ENCODE measurements at places on chromosomes 13 and 19. TPM values are rescaled to one million over a fixed set of nuclear protein-coding genes. Genes with fewer than 3 reads are reported as not detected.

Gene ZNF682
- total RNA-seq: 1.9 TPM

Gene SERPINE3
- not detected for total RNA-seq

Gene ZNF700
- 2.9 TPM for total RNA-seq

Gene CCDC70
- not detected for total RNA-seq

Gene EHD2
- 161 TPM for total RNA-seq

Gene CHAF1A
- total RNA-seq: 31.4 TPM

Gene SHISA2
- 119 TPM for total RNA-seq

Gene MPHOSPH8
- 8.7 TPM for total RNA-seq

Gene ZNF536
- total RNA-seq: 0.38 TPM

Gene GRIN2D
- total RNA-seq: 0.49 TPM

Gene TEX26
- total RNA-seq: not detected

Gene LGALS16
- not detected for total RNA-seq

Gene ACP7
- not detected for total RNA-seq

Gene CGB2
- total RNA-seq: not detected

Gene IGFL3
- total RNA-seq: not detected

Gene ATCAY
- not detected for total RNA-seq

Gene MCEMP1
- total RNA-seq: not detected

Gene VSTM1
- not detected for total RNA-seq

Gene TEX29
- total RNA-seq: not detected
